Activated T-helper 9 cell treated with anti-CD3 and anti-CD28 coated beads, Interleukin-2, amount 50 U/mL, for 16 hours (primary cell): ENCODE measurements at places on chromosomes 6 and 20.

- DNase-seq: no peak
These were observed 30.7 kb downstream of the PMEPA1 start for GRCh38 chr20:57679113-57679512.

DNA sequence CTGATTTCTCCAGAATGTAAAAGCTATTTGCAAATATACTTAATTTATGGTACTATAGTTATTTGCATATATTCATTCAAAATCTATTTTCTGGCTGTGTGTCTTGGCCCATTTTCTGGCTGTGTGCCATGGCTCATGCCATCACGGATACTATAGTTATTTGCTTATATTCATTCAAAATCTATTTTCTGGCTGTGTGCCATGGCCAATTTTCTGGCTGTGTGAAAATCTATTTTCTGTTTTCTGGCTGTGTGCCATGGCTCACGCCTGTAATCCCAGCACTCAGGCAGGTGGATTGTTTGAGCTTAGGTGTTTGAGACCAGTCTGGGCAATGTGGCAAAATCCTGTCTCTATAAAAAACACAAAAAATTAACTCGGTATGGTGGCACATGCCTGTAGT lies 28.9 kb upstream of the RIPK1 start:
- DNase-seq: no peak

GRCh38 chr6:142112451-142113061 lies 20.2 kb upstream of the GJE1 start:
- DNase-seq: peak; percentile 39

DNA sequence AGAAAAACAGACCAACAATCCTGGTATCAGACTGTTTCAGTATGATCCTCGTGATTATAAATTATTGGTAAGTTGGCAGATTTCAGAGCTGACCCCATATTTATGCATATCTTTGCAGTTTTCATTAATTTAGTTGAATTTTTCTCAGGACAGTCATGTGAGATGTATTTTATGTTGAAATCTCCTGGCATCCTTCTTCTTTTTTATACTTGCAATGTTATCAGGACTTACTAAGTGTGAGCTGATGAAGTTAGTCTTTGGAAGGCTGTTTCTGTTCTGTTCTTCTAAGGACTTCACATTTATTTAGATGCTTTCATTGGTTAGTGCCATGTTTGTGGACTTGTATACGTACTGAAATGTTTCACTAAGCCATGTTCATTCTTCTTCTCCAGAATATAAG lies 17.2 kb downstream of the SMPDL3A start:
- DNase-seq: no peak

GRCh38 chr6:56649053-56649769 lies 6.5 kb upstream of the DST start:
- DNase-seq: no peak

GRCh38 chr6:56499095-56499494 lies 143.6 kb downstream of the DST start:
- no peak for DNase-seq

DNA sequence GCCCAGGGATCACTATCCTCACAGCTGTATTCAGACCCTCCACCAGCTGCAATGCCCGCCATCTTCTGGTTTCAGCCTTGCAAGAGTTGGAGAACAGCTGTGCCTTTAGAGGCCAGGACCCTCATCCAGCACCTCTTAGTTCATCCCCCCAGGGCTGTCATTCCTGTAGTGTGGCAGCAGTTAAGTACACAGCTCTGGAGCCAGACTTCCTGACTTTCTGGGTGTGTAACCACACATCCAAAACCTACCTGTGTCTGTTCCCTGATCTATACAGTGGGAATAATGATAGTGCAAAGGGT lies 452 bp upstream of the TREM2 start:
- no peak for DNase-seq

DNA sequence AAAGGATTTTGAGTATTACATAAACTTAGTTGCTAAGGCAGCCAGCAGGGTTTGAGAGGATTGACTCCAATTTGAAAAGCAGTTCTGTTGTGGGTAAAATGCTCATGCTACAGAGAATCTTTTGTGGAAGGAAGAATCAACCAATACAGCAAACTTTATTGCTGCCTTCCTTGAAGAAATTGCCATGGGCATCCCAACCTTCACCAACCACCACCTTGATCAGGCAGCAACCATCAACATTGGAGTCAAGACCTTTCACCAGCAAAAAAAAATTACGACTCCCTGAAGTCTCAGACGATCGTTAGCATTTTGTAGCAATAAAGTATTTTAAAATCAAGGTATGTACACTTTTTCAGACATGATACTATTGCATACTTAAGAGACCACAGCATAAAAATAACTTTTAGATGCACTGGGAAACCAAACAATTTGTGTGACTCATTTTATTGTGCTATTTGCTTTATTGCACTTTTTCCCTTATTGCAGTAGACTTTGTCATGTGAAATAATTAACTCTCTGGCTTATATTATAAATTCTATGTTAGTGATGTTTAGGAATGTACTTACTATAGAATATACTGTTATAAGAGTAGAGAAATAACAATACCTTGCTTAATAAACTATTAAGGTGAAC lies 390.8 kb downstream of the CDKAL1 start:
- no peak for DNase-seq

DNA sequence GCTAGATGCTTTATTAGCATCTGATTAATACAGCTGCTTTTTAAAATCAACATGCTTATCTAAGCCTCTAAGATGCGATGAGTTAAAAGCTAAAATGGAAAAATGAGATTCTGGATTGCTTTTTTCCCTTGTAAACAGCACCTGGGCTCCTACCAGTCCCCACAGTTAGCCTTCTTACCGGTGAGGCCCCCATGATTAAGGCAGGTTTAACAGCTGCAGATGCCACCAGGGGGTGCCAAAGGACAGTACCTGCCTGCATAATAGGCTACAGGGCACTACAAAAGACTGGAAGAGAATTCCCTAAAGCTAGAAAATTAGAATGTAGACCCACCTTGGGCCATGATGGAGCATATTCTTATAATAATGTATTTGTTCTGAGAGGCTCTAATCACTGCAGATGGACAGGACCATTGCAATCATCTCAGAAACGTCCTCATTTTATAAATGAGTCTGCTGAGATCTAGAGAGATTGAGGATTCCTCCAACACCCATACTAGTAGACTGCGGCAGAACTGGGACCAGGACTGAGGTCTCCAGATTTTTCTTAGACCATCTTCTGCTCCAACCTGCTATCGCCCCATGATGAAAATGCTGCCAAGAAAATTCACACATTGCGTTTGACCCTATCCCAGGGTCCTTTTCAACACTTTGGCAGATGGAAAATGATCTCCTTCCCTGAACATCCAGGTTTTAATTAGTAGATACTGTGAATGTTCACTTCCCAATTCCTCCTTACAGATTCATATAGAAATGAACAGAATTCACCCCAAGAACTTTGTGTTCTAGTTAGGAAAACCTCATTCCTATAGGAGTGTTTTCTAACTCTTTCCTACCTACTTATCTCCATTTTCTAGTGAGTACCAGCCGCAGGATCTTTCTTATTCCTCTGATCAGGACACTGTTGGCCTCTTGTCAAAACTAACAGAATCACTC lies 148.8 kb downstream of the RPS12 start:
- peak; percentile 23 for DNase-seq

DNA sequence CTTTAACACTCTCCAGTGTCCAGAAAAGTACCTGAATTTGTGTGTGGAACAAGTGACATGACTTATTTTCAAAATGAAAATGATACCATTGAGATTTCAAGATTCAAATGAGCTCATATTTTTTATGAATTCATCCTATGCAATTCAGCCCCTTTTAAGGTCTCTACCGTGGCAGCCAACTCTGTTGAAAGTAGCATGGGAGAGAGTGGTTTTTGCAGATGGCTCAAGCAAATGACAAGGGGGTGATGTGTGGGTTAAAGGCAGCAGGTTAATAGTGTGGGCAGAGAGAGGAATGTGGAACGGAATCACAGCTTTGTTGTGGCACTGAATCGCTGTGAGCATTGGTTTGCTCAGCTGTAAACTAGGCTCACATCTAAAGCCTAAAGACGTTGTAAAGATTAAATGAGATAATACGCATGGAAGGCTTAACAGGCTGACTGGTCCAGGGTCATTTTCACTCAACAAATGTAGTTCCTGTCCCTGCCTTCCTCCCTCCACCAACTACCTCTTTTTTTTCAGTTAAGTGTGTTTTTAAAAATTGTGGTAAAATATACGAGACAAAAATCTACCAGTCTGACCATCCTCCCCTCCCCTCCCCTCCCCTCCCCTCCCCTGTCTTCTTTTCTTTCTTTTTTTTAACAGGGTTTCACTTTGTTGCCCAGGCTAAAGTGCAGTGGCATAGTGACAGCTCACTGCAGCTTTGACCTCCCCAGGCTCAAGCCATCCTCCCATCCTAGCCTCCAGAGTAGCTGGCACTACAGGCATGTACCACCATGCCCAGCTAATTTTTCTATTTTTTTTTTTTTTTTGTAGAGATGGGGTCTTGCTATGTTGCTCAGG lies 114.7 kb upstream of the ZNF217 start:
- DNase-seq: peak; percentile 5

DNA sequence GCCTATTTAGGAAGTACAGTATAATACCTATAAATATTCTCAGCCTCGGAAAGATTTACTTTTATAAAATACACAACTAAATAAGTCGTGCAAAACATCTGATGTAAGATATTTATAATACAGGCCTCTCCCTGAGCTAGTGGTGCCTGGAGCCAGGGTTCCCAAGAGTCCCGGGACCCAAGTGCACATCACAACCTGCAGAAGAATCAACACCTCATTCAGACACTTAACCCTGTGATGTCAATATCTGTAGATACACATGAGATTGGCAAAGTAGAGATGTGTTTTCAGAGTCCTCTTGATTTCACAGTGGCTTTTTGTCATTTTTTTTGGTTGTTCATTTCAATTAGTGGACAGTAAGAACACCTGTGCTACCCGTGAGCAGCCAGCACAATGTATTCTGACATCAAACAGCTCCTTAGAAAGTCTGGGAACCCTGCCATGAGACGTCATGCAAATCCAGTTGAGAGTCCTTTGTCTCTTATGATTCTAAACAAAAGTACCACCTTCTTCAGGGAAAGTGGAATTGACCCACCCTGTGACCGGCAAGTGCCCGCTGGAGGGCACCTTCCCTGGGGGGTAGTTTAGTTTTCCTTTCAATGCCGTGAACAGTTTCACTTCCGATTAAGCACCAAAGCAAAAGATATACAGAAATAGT lies 101.6 kb downstream of the DACT2 start:
- no peak for DNase-seq

GRCh38 chr6:155171747-155172449 lies 91.9 kb upstream of the CLDN20 start:
- DNase-seq: no peak

- DNase-seq: no peak
These were observed 156.2 kb downstream of the KIF16B start for GRCh38 chr20:16417001-16417400.

DNA sequence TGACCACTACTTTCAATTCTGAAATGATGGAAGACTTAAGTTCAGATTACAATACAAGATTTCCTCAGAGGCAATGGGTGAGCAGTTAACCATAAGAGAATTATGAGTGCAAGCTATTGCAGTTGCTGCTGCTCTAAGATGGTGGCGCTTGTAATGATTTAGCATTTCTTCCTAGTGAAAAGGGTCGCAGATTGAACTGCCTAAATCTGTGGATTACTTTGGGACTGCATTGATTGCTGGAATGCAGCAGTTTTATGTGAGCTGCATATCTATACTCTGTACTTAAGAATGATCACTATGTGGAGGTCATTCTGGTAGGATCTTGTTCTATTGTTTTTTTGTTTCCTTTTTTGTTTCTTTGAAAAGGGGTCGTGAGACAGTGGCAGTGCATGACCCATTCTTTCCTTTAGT lies 5.3 kb downstream of the SCAF8 start:
- no peak for DNase-seq

DNA sequence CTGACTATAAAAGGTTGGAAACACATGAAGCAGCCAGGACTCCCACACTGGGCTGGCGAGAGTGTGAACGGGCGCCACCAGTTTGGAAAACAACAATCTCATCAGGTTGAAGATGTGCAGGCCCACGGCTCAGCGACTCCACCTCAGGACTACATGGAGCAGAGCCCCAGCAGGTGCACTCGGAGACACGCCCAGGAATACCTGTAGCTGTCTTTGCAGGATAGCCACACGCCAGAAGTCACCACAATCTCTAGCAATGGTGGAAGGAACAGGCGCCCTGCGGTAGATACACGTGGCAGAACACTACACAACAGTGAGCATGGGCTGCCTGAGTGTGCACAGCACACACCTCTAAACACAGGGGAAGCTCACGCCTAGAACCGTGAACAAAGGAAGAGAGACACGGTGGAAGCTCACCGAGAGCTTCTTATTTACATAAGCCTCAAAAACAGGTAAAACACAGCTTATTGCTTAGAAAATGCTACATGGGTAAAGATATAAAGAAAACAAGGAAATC lies 28.7 kb upstream of the RPS6KA2 start:
- DNase-seq: no peak

DNA sequence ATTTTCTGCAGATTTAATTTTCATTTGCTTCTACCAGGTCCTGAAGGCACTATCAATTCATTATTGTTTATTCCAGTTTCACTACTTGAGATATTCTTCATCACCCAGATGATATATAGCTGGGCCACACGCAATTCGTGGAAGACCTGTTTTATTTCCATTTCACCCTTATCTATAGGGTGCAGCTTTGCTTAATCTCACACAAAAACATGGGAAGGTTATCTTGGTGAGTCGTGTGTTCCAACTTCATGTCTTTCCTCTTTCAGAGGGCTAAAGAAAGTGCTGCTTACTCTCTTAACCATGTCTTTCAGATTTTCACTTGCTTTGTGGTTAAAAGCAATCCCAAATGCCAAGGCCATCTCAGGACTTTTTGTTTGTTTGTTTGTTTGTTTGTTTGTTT lies 194.0 kb downstream of the SOD2 start:
- no peak for DNase-seq

- no peak for DNase-seq
These were observed 17.2 kb upstream of the HCK start for GRCh38 chr20:32034581-32035425.

- no peak for DNase-seq
These were observed 277.1 kb downstream of the KHDC1L start for GRCh38 chr6:72948153-72948552.

- DNase-seq: no peak
These were observed 15.2 kb downstream of the VNN1 start for GRCh38 chr6:132698608-132699007.

DNA sequence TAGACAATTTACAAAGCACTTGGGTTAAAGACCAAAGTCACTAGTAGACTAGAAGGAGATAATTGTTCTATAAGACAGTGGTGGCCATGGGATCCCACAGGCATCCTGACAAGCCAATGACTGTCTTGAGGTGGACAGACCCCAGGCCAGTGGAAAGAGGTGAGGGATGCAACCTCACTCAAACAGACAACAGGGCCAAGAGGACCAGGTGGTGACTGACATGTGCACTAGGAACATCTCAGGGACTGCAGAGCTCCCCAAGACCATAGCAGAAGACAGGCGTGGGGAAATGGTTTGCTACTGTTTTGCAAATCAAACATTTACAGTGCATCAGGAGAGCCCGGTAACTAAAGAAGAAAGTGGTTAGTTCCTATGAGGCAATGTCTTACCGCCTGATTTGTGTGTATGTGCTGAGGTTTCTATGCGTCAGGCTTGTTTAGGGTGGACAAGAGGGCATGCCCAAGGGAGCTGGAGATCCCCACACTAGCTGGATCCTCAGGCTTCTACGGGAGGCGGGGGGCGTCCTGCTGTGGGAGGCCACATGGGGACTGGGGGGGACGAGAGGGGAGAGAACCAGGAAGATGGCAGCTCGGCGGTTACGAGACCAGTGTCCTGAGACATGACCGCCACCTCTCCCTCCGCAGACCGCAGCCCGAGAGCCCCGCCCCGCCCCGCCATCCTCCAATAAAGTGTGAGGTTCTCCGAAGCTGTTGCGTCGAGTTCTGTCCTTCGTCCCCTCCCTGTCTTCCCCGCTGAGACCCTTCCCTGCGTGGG lies 623 bp upstream of the MRPS26 start:
- DNase-seq: peak; percentile 33
